Liver (tissue), 10 donors: ENCODE measurements at places on chromosomes 3 and 15. TPM values are rescaled to one million over a fixed set of nuclear protein-coding genes. Genes with fewer than 3 reads are reported as not detected.

GRCh38 chr15:80136854-80137253, 15.9 kb upstream of the FAH start:
- no peak for DNase-seq

GRCh38 chr3:114452937-114453336, 159.1 kb downstream of the TIGIT start:
- no peak for DNase-seq

DNA sequence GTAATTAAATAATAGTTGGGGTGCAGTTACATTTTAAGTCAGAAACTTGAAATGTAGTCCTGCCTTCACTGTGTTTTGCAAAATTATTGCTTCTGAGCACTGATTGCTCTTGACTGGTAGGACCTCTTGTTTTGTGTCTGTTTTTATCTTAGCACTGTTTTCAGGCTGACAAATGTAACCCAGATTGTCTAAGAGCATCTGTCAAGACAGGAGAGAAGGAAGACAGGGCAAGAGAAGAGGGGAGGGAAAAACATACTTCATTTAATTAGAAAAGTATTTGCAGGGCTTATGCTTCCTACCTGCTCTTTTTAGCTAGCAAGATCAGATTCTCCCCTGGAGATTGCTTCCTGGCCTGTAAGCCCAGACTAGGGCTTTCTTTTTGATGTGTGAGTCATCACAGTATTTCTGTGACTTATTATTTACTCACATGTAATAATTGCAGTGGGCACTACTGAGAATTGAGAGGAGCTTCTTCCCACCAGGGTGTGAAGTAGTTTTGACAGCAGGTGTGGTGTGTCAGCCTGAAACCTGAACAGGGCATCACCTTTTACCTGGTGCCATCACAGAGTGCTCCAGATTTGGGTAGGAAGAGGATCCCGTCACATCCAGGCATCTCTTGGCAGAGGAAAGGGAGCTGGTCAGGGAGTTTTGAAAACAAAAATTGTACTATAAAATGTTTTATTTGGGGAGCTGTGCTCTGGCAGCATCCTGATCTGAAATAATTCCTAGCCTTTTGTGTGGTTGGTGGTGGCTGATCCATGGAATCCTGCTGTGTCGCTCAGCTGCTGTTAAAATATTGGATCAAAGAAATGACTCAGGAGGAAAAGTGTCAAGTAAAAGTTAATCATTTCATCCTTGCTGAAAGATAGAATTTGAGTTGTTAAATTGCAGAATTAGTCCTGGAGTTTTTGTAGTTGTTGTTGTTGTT, 98.2 kb downstream of the TMEM108 start:
- DNase-seq: no peak

Gene MINAR1
- 0.08 TPM for total RNA-seq

Gene SLMAP
- 37.8 TPM for total RNA-seq
